ENCODE measurements at places on chromosomes 12 and 14. TPM values are rescaled to one million over a fixed set of nuclear protein-coding genes. Genes with fewer than 3 reads are reported as not detected.

- DNase-seq: no peak
These were observed 75.0 kb upstream of the HIF1A start for GRCh38 chr14:61620130-61620946.

- no peak for DNase-seq
These were observed 9.5 kb downstream of the BDKRB1 start for GRCh38 chr14:96265383-96266095.

DNA sequence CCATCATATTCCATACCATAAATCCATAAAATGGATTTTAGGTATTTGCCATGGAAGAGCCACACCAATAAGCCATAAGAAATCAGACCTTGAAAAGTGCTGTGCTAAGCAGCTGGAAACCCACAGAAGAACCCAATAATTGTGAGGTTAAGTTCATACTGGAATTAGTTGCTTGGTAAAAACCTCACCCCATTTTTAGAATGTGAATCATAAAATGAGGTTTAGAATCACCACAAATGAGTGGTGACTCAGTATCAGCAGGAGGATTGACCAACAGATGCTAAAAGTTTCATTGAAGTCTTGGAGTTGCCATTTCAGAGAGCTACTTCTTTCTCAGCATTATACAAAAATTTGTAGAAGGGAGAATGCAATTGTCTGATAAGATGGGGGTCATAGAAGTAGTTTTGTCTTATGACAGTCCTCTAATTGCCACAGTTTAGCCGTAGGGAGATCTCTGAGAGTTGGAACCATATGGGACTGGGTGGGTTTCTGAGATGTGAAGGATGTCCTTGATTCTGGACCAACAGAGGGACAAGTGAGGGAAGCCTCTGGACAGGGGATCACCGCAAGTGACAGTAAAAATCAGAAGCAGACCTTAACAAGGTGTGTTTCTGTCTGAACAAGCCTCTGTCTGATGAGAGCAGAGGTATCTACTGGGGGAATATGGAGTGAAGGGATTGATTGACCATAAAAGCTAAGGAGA is 1.4 kb upstream of the STON2 start:
- no peak for DNase-seq

DNA sequence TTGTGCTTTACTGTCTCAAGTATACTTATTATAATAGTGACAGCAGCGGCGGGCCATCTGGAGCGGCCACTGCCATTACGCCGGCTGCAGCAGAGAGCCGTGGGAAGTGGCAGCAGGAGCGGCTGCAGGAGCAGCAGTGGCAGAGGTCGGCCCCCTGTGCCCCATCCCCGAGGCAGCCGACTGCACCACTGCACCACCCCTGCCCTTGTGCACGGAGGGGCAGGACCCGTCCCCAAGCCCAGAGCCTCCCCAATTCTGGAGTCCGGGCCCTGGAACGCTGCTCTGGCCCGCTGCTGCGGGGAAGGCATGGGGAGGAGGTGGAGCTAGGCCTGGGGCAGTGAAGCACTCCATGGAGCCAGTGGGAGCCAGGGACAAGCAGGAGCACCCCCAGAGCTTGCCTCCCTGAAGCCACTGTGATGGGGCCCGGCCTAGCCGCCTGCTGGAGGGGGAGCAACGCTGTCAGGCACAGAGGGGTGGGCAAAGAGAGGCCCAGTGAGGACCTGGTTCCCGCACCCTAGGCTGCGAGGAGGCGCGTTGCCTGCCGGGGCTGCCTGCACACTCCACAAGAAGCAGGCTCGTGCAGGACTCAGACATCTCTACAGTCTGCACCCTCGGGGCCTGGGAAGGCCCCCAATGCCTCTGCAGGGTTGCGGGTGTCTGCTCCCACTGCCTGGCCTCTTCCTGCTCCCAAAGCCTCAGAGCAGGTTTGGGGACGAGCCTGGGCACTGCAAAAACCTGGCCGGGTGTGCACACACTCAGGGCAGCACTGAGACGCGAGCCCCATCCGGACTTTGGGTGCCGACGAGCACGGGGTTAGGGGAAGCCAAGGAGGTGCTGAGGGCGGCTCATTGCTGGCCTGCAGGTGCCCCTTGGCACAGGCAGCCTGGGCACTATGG is 74.2 kb upstream of the RASSF8 start:
- no peak for DNase-seq

GRCh38 chr14:20675669-20676068 is 8.7 kb upstream of the RNASE4 start:
- DNase-seq: no peak

DNA sequence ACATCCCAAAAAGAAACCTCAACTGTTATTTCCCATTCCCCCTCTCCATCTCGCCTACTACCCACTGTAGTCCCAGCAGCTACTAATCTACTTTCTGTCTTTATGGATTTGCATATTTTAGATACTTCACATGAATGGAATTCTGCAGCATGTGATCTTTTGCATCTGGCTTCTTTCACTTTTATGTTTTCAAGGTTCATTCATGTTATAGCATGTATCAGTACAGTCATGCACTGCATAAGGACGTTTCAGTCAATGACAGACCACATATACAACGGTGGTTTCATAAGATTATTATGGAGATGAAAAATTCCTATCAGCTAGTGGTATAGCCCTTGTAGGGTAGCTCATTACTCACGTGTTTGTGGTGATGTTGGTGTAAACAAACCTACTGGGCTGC is 24.5 kb downstream of the PCNX4 start:
- DNase-seq: no peak

DNA sequence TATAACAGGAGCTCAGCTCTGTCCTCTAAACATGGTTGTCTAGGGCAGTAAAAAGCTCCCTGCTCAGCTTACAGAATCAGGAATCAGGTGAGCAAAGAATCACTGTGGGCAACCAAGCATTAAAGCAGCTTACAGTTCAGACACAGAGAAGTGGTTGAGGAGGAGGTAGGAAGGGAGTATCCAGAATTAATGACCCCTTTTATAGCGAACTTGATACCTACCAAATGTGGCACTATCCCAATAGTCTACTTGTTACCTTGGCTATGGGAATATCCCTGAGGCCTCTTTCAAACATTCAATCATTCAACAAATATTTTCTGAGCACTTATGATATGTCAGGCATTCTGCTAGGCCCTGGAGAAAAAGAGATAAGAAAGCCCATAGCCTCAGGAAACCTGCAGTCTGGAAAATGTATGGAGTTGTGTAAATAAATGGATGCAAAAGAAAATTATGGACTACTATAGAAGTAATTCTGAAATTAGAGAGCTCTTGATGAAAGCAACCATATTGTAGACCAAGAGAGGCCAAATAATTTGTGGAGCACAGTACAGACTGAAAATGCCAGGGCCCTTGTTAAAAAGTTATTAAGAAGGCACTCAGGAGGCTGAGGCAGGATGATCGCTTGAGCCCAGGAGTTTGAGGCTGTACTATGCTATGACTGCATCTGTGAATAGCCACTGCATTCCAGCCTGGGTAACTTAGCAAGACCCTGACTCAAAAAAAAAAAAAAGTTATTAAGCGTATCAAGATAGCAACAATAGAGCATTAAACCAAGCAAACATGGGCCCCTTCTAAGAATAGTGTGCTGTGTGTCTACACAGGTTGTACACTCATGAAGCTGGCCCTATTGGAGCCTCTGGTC is 134.0 kb upstream of the CPSF6 start:
- no peak for DNase-seq

DNA sequence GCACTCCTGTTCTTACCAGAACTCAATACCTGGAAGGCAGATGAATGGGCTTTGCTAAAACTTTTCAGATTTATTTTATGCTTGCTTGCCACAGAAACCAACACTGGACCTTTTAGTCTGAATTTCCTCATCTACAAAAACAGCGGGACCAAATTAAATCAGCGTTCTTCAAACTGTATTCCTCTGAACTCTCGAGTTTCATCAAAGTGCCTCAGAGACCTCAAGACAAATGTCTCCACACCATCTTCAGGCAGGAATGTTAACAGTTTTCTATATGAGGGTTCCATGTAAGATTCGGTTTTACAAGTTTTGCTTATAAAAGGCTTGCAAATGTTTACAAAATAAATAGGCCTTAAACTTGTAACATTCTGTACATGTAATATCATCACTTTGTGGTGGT is 74.6 kb downstream of the MED13L start:
- DNase-seq: no peak

DNA sequence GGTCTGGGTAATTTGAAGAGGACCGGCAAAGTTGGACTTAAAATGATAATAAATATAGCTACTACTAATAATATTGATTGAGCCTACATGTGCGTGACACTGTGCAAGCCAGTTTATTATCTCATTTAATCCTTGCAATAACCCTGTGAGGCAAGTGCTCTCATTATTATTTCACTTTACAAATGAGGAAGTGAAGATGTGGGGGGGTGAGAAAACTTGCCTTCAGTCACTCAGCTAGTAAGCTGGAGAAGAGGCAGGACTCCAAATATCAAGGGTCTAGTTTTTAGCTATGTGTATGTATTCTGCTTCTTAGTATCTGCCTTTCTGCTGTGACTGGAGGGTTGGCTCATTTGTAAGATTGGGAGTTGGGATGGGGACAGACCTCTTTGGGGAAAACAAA is 39.2 kb downstream of the NPAS3 start:
- DNase-seq: no peak

DNA sequence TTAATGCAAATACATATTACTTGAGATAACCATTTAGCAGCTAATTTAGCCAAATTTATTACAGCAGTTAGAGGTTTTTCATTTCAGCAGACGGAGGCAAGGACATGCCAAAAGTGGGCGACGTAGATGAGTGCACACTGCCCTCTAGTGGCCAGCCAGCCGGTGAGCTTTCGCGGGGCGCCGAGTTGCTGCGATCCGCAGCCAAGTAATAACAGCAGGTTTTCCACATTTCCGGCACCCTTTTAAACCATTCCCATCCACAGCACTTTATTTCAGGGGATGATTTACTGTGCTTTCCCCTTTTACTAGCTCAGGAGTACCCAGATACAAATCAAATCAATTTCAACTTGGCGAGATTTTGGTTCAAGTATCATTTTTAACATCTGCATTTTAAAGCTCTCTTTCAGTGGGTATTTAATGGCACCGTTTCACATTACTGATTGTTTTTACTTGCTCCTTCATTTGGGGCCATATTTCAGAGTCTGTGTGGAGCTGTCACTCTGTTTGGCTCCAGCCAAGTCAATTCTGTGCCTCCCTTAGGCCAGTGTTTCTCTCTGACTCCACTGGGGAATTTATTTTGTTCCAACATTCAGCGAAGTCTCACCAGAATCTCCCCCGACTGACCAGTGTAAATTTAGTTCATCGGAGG is 158.0 kb downstream of the EGLN3 start:
- no peak for DNase-seq

DNA sequence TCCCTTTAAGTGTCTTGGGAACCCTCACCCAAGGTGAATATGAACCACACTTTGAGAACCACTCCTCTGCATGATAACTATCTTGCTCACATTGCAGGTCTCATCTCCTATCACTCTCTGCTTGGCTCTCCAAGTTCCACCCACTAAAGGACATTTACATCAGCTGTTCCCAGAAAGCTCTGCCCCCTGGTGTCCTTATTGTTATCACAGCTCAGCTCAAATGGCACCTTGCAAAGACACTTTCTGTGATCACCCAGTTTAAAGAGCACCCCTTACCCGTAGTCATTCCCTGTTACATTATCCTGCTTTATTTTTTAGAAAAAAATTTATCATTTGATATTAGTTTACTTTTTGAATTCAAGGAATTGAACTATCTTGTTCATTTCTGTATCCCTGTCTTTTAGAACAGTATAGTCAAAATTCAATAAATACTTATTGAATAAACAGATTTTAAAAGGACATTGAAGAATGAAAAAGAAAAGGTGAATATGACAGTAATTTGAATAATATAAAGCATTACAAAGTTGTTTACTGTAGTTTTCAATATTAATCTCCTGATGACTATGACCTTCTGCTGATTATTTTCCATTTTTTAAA is 20.5 kb upstream of the GUCY2C start:
- DNase-seq: no peak

GRCh38 chr12:68016136-68016535 is 26.9 kb downstream of the IFNG-AS1 start:
- DNase-seq: no peak

DNA sequence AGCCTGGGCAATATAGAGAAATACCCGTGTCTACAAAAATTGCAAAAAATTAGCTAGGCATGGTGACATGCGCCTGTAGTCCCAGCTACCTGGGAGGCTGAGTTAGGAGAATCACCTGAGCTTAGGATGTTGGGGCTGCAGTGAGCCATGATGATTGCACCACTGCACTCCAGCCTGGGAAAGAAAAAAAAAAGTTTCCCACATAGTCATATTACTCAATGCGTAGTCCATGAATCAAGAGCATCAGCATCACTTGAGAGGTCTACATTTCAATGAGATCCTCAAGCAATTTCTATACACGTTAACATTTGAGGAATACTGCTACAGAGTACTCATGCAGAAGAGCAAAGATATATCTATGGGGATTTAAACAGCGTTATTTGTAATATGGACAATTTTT is 5.2 kb upstream of the LRRC23 start:
- no peak for DNase-seq

GRCh38 chr14:94752591-94753436 is 17.1 kb downstream of the GSC start:
- no peak for DNase-seq

The RNU6-8 gene
- not detected for total RNA-seq

The SLC7A8 gene
- total RNA-seq: 68.5 TPM

The XPOT gene
- total RNA-seq: 46.2 TPM

The DAAM1 gene
- total RNA-seq: 42.0 TPM

The B4GALNT3 gene
- 13.3 TPM for total RNA-seq

The PLEK2 gene
- 4.4 TPM for total RNA-seq

The TMEM121 gene
- total RNA-seq: 9.3 TPM

The SLC5A8 gene
- not detected for total RNA-seq

The FMNL3 gene
- total RNA-seq: 11.0 TPM

The ALKBH2 gene
- 14.5 TPM for total RNA-seq

The CISTR gene
- not detected for total RNA-seq

The SCNN1A gene
- total RNA-seq: 55.2 TPM

The GPR137C gene
- total RNA-seq: 0.74 TPM

Data from vagina (tissue), 2 donors.